ENCODE measurements at places on chromosomes 6 and 20. TPM values are rescaled to one million over a fixed set of nuclear protein-coding genes. Genes with fewer than 3 reads are reported as not detected.

The ETV7 gene
- 8.4 TPM for total RNA-seq

DNA sequence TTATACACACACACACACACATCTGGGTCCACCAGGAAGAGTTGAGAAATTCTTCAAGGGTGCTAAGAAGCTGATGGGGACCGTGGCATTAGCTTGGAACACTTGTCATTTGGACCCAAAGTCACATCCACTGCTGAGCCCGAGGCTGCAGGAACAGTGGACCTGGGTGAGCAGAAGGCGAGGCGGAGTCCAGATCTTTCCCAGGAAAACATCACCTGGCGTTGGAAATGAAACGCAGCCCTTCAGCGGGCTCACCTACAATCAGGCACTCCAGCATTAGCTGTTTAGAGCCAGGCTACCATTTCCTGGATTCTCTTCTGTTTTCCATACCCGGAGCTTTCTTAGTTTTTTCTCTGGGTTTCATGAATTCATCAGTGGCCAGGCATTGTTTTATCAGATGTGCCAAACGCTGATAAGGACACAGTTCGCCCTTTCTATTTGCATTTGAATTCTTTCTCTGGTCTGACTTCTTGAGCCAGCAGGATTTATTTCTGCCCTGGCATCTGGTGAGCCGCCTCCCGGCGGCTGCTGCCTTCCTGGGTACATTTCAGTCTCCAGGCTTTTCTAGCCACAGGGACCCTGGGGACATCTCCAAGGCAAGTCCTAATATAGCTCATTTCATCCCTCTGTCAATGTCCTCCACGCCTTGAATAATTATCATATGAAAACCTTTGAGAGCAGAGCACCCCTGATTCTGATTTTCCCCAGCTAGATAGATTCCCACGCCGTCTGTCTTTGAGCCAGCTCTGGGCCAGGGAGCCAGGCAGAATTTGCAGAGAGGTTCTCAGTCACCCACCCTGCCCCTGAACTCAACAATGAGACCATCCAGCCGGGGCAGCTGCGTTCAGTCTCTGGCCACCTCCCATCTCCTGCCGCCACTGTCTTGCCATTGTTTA, 170.9 kb downstream of the TTLL2 start:
- no peak for DNase-seq

GRCh38 chr6:55276745-55277530, 50.3 kb upstream of the GFRAL start:
- peak; percentile 32 for DNase-seq

DNA sequence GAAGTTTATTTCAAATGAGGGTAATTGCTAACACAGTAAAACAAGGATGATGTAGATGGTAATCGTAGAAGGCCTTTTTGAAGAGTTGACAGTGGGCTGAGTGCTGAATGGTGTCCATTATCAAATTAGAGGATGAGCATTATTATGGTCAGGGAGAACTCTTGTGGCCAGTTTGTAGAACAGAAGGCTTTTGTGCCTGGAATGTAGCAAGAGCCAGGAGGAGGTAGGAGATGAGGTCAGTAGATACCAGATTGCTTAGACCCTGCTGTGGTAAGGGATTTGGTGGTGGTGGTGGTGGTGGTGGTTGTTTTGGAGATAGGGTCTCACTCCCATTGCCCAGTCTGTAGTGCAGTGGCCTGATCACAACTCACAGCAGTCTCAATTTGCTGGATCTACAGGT, 6.2 kb downstream of the CSE1L start:
- DNase-seq: no peak

DNA sequence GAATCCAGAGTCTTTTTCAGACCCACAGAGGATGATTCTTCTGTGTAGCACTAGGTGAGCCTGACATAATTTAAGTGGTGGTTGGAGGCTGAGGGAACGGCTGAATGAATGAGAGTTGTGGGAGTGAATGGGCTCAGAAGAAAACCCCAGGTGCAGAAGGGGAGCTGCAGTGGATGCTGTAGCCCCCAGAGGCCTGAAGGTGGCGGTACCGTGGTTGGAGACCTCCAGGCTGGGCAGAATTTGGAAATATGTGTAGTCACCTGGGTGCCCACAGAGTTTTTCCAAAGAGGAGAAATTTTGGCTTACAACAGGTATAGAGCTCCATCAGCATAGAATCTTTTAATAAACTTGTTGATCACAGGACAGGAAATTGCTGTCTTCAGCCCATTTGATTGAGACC, 6.5 kb upstream of the RAET1G start:
- DNase-seq: no peak

DNA sequence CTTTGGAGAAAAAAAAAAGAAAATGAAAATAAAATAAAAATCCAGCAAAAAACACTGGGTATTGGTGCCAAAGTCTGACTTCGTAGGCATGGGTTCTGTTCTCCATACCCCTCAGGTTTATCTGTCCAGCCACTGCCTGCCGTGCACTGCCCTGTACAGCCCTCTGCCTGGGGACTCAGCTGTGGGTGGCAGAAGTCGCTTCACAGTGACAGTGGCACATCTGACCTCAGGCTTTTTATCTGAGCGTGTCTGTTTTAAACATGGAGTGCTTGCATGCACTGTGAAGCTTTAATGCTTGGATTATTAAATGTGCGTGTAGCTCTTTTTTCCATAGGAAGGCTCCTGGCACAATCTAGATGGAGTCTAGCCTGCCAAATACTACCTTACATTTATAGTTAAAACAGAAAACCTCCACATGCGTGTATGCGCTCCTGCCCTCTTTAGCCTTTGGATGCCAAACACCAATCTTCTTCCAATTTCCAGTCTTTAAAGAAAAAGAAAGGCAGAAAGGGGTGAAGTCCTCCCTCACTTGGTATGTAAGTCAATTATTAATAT, 375.5 kb downstream of the UTRN start:
- no peak for DNase-seq

The SYNE1 gene
- total RNA-seq: 67.9 TPM

DNA sequence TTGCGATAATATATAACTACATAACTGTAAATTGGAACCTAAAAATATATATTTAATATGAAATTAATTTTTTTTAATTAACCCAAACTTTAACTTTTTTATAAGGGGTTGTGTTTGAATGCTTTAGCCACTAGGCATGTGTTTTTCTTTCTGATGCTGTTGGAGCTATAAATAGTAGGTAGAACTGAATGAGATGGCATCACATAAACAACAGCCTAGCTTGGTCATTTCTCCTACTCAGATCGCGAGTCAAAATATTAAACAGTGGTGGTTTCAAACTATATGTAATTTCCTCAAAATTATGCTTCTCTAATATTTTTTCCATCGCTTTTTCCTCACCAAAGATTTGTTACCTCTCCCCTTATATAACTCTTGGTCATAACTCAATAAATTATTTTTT, 243.2 kb downstream of the ARID1B start:
- no peak for DNase-seq

DNA sequence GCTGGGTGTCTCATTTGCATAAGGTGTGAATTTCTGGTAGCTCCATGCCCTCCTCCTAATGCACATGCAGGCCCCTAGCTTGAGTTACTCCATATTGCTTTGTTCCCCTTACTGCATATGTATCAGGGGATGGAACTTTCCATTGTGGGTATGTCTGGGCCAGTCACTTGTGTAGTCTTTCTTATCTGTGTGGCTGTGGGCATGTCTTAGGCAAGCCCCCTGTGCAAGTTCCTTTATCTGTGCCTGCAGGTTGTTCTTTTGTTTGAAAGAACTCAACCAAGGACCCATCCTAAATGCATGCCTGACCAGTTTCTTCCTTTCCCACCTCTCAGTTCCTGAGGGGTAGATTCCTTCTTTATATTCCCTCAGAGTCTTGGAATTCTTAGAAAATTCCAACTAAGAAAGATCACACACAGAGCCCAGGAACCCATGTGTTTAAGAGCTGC, 23.6 kb downstream of the MBOAT1 start:
- DNase-seq: no peak

The PGC gene
- total RNA-seq: not detected

DNA sequence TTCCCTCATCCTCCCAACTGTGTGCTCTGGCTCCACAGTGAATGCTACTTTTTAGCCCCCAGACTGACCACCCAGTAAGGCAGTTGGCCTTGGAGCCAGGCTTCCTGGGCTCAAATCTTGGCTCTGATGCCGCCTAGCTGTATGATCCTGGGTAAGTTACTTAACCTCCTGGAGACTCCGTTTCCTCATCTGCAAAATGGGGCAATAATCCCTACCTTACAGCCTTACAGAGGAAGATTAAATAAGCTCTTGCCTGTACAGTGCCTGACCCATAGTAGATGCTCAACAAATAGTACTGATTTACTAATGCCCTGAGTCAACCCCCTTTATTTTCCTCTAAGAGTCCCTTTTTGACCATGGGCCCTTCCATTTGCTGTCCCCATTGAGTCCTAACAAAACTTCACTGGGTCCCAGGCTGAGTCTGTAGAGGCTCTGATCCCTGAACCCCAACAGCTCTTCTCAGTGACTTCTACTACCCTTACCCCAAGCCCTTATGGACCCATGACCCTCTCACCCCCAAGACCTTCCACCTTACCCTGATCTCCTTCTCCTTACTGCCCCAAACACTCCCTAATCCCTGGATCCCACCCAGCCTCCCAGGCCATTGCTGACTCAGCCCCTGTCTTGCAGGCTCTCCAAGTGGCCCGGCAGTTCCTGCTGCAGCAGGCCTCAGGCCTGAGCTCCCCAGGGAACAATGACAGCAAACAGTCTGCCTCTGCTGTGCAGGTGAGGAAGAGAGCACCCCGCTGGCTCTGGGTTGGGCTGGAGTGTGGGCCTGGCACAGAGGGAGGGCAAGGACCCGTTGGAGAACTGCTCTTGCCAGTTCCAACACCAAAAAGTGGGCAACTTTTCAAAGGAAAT, 31.4 kb downstream of the FOXP4 start:
- no peak for DNase-seq

- DNase-seq: no peak
These were observed at the start of gene ELOVL2 for GRCh38 chr6:11043961-11044711. ELOVL2 (minus strand) TSS chr6:11044305; CDS start chr6:11044230, 75 bp downstream.

GRCh38 chr6:109024368-109024767, 70.3 kb downstream of the SESN1 start:
- no peak for DNase-seq

GRCh38 chr20:57396212-57396983, 5.2 kb downstream of the RBM38 start:
- DNase-seq: no peak

The SLC22A7 gene
- not detected for total RNA-seq

DNA sequence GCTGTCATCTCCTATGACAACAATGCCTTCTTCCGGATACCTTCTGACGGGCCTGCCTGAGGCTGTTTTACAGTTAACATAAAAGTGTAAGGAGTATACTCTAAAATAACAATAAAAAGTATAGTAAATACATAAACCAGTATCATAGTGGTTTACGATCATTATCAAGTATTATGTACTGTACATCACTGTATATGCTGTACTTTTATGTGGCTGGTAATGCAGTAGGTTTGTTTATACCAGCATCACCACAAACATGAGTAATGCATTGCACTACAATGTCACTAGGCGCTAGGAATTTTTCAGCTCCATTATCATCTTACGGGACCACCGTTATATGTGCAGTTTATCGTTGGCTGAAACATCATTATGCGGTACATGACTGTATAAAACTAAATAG, 76.5 kb downstream of the VEGFA start:
- DNase-seq: no peak

GRCh38 chr6:144365271-144365670, 80.1 kb downstream of the UTRN start:
- no peak for DNase-seq

DNA sequence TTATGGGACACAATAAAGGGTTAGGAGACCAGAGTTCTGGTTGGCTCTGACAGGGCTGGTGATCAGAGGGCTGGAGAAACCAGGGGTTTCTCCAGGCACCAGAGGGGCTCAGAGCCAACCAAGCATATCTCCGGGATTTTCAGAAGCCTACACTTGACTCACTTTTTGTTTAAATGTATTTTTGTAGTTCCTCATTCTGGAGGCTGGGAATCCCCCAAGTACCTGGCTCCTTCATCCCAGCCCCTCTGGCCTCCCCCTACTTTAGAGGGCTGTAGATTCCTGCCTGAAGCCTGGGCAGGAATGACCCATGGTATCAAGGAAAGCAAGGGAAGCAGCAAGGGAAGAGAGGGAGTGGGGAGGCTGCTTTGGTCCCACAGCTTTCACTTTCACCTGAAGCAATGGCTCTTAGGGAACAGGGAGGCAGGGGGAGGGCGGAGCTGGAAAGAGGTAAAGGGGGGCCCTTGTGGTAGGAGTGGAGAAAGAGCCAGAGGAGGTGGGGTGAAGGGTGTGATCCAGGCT, 973 bp downstream of the CD40 start:
- no peak for DNase-seq

DNA sequence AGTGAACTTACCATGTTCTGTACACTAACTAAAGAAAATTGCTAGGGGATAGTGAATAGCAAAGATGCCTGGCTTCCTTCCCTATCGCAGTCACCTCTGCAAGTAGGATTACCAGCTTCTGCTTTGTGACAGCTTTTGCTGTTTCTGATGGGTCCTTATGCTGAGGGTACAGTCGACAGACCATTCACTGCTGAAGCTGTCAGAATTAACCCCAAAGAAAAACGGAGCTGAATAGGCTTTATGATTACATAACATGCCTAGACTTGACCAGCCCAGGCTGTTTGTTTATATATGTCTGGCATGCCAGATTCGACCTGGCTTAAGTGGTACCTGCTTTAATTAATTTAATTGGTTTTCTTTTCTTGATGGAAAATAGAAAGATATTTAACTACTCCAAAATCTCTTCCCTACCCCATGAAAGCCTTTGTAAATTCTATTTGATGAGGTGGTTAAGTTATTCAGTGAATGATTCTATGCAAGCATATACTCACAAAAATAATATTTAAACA, 21.7 kb upstream of the PRELID3B start:
- no peak for DNase-seq

DNA sequence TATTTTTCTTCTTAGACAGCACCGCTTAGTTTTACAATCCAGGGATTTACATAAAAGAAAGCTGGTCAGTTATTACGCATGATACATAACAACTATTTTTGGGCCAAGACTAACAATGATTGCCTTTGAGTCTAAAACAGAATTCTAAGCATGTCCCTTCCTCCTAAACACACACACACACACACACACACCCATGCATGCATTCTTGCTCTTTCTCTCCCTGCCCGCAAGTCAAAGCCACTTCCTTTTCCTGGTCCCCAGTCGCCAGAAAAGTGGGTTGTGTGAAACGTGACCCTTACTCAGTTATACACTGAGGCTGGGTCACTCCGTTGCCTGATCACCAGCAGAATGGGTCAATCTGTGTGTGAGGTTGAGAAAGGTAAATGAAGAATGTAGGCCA, 31.4 kb downstream of the FYN start:
- DNase-seq: peak; percentile 28

- no peak for DNase-seq
These were observed 97.4 kb downstream of the RIN2 start for GRCh38 chr20:19855416-19855815.

Data from kidney epithelial cell (primary cell).